ENCODE measurements at places on chromosomes 1 and 21. TPM values are rescaled to one million over a fixed set of nuclear protein-coding genes. Genes with fewer than 3 reads are reported as not detected.

The OPTC gene
- total RNA-seq: not detected

The PTPRU gene
- total RNA-seq: 35.2 TPM

The SPRR2E gene
- not detected for total RNA-seq

The TNFRSF18 gene
- not detected for total RNA-seq

The LENEP gene
- total RNA-seq: not detected

The LCE1E gene
- total RNA-seq: not detected

The HCN3 gene
- 5.1 TPM for total RNA-seq

The PAX7 gene
- total RNA-seq: 1.4 TPM

The TSTD1 gene
- 40.9 TPM for total RNA-seq

The TNFSF4 gene
- total RNA-seq: 7.2 TPM
